ENCODE measurements at places on chromosomes 3 and 15.

DNA sequence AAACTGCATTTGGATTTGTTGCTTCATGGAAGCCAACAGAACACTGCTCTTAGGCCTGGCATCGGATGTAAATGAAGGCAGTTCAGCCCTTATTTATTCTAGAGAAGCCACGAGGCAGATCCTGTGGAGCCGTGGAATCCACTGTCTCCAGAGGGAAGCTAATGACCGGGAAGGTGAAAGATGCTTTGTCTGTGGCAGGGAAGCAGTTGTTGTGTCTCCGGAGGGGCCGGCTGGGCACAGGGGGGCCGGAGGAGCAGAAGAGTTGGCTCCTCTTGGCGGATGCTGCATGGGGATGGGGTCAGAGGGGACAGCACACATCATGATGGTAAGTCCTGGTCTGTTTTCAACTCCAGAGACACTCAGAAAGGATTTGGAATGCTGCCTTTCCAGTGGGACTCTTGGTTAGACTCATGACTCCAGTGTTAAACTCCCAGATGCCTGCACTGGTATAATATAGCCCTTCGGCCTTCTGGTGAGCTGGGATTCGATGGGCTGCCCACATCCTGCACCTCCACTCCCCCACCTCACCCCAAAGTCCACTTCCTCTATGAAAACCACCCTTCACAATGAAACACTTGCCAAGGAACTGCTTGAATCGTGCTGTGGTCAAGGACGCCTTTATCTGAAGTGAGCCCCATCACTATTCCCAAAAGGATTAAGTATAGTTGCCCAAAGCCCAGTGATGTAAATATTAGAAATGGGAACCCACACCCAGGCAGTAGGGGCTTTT is 33.6 kb downstream of the TPM1 start:
- DNase-seq, result no peak

DNA sequence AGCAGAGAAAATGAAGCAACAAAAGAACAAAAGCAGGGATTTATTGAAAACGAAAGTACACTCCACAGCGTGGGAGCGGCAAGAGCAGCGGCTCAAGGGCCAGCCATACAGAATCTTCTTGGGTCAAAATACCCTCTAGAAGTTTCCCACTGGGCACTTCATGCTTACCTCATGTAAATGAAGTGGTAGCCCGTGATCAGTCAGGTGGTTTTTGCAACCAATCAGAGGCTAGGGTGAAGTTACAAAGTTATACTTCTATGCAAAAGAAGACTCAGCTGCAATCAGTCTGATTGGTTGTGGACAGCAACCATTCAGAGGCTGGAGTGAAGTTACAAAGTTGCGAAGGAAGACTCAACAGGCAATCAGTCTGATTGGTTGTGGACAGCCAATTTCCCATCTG is 37.8 kb upstream of the TRH start:
- no peak for DNase-seq

- DNase-seq, result peak; percentile 29
Observed at GRCh38 chr3:52670621-52671521, 14.8 kb downstream of the PBRM1 start.

DNA sequence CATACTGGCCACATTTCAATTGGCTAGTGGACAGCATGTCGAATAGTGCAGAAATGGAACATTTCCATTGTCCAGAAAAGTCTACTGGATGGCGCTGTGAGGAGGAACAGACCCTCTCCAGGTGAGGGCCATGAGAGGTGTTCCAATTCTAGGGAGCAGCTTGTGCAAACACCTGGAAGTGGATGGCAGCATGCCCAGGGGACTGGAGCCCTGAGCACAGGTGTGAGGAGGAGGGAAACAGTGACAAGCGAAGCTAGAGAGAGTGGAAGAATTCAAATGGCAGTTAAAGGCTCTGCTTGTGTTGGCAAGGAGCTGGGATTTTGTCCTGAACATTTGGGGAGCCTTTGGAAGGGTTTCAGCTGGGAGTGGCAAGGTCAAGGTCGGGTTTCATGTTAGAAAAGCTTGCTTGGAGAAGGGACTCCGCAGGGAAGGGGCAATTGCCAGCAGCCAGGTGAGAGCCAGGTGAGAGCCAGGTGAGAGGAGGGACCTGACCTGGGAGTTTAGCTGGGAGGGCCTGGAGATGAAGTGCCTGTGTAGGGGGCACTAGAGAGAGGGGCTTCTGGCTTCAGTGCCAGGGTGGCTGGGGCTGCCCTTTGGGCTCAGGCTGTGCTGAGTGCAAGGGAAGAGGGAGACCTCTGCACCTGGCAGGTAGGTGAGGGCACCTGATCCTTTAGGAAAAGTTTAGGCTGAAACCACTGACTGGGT is 93.8 kb downstream of the LINGO1 start:
- DNase-seq, result no peak

- DNase-seq, result peak; percentile 53
Observed at GRCh38 chr3:8371960-8372463, 129.6 kb upstream of the LMCD1 start.

DNA sequence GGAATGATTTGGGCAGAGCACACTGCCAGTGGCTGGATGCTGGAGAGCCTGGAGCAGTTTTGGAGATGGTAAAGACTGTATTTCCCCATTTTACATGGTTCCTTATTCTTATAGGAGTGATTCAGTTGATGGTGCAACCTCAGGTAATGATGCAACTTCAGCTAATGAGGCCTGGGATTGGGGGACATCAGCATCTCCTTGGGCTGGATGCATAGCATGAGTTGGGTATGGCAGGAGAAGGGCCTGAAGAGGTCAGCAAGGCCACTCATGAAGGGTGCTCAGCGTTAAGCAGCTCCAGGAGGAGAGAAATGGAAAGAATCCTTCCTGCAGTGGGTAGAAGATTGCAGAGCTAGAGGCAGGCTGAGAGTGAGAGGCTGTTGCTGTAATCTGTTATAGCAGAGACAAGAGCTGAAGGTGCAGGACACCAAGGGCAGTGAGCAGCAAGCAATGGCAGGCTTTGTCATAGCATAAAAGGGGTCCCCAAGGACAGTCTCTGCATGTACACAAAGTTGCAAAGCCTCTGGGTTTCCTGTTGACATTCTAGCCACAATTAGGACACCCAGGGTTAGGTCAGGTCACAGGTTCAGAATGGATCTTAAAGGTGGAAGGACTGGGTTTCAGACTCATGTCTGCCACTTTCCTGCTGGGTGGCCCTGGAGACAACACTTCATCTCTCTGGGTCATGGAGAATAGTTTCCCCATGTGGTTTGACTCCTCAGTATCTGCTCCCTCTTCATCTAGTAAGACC is 29.5 kb upstream of the SNRK start:
- no peak for DNase-seq

GRCh38 chr3:25000971-25001591 is 427.0 kb upstream of the RARB start:
- no peak for DNase-seq

- DNase-seq, result no peak
Observed at GRCh38 chr3:189842681-189843602, 211.8 kb downstream of the TP63 start.

DNA sequence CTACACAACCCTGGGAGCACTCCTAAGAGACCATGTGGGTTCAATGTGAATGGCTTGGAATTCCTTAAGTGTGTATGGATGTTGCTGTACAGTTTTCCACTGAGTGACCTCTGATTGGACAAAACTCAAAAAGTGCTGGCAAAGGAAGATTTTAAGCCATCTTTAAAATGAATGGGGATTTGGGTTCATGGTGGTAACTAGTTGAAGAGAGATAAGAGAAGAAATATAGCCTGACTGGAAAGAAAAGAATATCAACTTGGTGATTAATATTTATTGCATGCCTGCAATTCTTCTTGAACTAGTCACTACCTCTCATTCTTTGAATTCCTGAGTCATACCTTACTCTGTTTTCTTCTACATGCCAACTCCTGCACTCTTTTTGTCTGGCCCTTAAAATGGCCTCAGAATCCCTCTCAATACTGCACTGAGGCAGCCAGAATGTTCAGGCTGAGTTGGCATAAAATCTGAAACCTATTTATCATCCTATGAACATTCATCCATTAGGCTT is 124.7 kb downstream of the RPL22L1 start:
- no peak for DNase-seq

GRCh38 chr3:58384381-58385090 is 49.1 kb downstream of the PDHB start:
- DNase-seq, result no peak

- DNase-seq, result no peak
Observed at GRCh38 chr3:114706591-114707232, 412.9 kb downstream of the TIGIT start.

- no peak for DNase-seq
Observed at GRCh38 chr3:3605226-3605625, 194.0 kb upstream of the LRRN1 start.

DNA sequence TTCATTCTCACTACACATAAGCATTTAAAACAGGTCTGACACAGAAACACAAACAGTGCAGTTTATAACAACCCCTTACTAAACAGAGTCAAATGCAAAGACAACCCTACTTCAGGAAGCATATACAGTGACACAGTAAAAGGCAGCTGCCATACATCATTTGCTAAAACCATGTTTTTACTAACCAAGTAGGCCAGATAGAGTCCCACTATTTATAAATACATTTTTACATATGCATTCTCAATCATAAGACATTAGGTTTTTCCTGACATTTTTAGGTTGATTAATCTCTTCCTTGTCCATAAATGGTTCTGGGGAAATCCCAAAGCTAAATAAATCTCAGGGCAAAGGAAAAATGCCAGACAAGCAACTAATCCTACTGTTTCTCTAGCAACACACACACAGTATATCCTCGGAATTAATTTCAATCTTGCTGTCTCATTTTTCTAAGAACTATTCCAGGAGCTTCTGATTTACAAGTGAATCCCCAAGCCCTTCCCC is 39.0 kb downstream of the CHAC1 start:
- no peak for DNase-seq

GRCh38 chr3:13822871-13823585 is 56.8 kb downstream of the WNT7A start:
- no peak for DNase-seq

DNA sequence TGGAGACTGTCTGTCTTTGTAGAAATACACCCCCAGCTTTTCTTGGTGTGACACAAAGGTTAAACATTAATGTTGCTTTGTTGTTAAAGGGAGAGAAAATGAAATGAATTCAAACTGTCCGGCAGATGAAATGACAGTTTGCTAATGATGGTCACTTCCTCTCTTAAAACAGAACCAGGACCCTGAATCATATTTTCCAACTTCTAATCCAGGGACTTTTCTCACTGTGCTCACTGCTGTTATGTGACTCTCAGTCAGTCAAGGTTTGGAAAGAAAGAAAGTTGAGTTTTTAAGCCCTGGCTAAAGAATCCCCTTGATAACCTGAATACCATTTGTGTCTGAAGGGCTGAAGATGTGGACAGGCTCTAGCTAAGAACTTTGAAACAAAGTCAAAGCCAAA is 215.8 kb downstream of the AGBL1 start:
- no peak for DNase-seq

- no peak for DNase-seq
Observed at GRCh38 chr15:101384276-101384675, 89.2 kb upstream of the SNRPA1 start.

- DNase-seq, result no peak
Observed at GRCh38 chr3:64815195-64815631, 127.4 kb upstream of the ADAMTS9 start.

- DNase-seq, result peak; percentile 69
Observed at GRCh38 chr3:141105828-141106628, 54.9 kb downstream of the SPSB4 start.

- peak; percentile 76 for DNase-seq
Observed at GRCh38 chr3:141498598-141499223, 11.9 kb downstream of the RASA2 start.

GRCh38 chr3:142022381-142022780 is 127.0 kb downstream of the TFDP2 start:
- DNase-seq, result peak; percentile 93

DNA sequence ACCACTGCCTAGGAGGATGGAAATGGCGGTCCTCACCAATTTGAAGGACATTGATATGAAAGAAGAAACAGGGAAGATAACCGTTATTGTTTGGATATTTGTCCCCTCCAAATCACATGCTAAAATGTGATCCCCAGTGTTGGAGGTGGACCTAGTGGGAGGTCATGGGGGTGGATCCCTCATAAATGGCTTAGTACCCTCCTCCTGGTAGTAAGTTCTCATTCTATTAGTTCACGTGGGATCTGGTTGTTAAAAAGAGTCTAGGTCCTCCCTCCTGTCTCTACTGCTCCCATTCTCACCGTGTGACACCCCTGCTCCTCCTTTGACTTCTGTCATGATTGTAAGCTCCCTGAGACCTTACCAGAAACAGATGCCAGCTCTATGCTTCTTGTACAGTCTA is 30.5 kb downstream of the TLNRD1 start:
- DNase-seq, result no peak

GRCh38 chr3:193865339-193865738 is 270.6 kb upstream of the HES1 start:
- DNase-seq, result no peak

GRCh38 chr3:114293838-114294535 is at the start of gene TIGIT:
TIGIT (plus strand) TSS chr3:114294028; CDS start chr3:114294062, 34 bp downstream.
- no peak for DNase-seq

DNA sequence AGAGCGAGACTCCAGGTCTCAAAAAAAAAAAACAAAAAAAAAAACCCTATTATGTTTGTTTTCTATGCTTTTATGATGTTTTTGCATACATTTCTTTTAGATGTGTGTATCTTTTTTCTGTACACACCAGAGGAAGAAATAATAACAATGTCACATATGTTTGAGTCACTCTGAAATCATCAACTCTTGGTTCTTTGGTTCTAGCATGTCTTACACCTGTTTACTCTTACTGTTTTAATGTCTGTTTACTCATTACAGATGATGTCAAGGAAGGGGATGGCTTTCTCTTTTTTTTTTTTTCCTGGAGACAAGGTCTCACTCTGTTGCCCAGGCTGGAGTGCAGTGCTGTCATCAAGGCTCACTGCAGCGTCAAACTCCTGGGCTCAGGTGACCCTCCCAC is 24.1 kb downstream of the RHOA start:
- no peak for DNase-seq

GRCh38 chr3:133570937-133571320 is 2.6 kb upstream of the CDV3 start:
- no peak for DNase-seq

- DNase-seq, result no peak
Observed at GRCh38 chr3:31462050-31462569, 70.6 kb upstream of the STT3B start.

DNA sequence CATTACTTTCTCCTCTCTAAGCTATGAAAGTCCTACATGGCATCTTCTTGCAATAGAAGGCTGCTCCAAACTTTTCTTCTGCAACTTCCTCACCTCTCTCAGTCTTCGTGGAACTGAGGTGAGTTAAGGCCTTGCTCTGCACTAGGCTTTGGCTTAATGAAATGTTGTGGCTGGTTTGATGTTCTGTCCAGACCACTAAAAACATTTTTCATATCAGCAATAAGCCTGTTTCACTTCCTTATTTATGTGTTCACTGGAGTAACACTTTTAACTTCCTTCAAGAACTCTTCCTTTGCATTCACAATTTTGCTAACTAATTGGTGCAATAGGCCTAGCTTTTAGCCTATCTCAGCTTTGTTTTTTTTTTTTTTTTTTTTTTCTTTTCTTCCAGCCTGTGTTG is 335.3 kb upstream of the NECTIN3 start:
- DNase-seq, result no peak

DNA sequence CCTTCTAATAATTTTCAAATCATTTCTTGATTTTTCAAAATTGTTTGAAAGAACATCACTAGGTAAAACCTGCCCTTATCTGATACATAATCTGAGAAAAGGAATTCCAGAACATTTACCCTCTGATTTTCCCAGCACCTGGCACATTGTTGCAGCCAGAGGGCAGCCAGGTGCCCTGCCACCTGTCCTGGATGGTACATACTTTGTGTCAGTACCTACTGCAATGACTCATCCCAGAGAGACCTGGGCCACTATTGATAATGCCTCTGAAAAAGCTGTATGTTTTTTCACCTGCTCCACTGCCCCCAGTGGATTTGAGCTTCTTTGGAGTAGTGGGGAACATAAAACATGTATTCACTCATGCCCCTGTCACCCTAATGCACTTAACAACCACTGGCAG is 648.9 kb upstream of the GBE1 start:
- no peak for DNase-seq
